Kidney (tissue), 22 donors: ENCODE measurements at places on chromosomes 3 and 15. TPM values are rescaled to one million over a fixed set of nuclear protein-coding genes. Genes with fewer than 3 reads are reported as not detected.

The NEO1 gene
- total RNA-seq, result 43.3 TPM

The MYRIP gene
- 6.6 TPM for total RNA-seq

The NIPA2 gene
- 48.5 TPM for total RNA-seq

The NMNAT3 gene
- 6.4 TPM for total RNA-seq

The TADA3 gene
- total RNA-seq, result 65.1 TPM

DNA sequence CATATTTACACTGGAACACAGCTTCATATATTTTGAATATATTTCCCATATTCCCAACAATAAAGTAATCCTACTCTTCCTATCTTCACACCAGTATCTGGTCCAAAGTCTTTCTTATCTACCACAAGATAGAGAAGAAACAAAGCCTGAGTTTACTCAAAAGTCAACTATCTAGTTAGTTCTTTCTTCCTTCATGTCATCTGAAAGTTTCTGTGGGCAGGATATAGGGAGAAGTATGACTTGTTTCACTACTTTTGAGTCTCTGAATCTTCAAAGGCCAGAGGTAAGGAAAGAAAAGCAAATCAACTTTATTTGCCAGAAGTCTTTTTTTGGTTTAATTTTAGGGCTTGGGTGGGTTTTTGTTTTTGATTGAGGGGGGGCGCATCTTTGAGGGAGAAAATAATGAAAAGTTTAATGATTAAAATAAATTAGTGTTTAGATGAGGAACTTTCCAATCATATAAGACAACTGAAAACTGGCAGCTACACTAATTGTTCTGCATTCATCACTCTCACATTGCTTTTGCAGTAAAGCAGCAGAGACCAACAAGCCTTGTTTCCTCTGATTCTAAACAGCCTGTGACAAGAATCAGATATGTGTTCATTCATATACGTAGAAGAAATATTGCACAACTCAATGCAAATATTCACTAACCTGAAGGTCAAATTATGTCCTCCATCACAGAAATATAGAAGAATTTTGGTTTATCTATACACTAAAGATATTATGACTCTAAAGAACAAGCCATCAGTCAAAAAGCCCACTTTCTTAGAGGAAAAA is 421.4 kb downstream of the SHQ1 start:
- H3K4me3 ChIP-seq, result no peak overlapping the region
- no peaks in the 10 kb centered on the region for H3K27me3 ChIP-seq
- H3K36me3 ChIP-seq, result no peaks in the 10 kb centered on the region
- DNase-seq, result no peak
- H3K27ac ChIP-seq, result no peak overlapping the region
- peaks cover 3% of the 10 kb centered on the region for H3K4me1 ChIP-seq

DNA sequence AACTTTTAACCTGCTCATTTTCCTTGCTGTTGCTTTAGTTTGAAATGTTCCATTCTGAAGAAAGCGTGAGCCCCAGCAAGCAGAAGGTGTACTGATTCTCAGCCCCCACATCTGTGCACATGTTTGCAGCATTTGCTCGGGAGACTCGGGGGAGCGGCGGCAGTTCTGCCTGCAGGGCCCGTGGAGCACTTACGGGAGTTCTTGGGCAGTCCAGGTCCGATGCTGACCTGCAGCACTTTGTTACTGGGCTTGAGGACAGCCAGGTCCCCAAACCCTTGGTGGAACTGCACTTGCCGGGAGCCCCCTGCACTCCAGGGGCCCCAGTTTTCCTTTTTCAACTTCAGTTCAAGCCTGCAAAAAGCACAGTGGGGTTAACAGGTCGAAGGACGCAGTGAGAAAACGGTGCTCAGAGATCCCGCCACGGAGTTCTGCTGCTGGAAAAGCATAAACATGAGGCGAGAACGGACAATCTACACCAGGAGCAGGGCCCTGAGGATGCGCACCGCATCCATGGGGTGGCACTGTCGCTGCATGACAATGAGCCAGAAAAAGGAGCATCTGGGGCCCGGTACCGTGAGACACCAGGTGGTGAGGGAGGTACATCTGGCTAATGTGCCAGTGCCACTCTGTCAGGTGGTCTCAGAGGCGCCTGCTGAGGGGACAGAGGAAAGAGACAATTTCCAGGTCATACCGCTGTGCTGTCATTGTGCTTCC is 45.6 kb upstream of the LDHAL6B start:
- H3K4me1 ChIP-seq, result no peaks in the 10 kb centered on the region
- no peaks in the 10 kb centered on the region for H3K27me3 ChIP-seq
- no peak overlapping the region for H3K27ac ChIP-seq
- H3K36me3 ChIP-seq, result peaks cover 8% of the 10 kb centered on the region
- no peak overlapping the region for H3K4me3 ChIP-seq

GRCh38 chr3:72628065-72628464 is 220.2 kb downstream of the SHQ1 start:
- H3K27me3 ChIP-seq, result no peaks in the 10 kb centered on the region
- no peak for DNase-seq
- H3K36me3 ChIP-seq, result no peaks in the 10 kb centered on the region
- H3K27ac ChIP-seq, result no peak overlapping the region
- no peak overlapping the region for H3K4me3 ChIP-seq

DNA sequence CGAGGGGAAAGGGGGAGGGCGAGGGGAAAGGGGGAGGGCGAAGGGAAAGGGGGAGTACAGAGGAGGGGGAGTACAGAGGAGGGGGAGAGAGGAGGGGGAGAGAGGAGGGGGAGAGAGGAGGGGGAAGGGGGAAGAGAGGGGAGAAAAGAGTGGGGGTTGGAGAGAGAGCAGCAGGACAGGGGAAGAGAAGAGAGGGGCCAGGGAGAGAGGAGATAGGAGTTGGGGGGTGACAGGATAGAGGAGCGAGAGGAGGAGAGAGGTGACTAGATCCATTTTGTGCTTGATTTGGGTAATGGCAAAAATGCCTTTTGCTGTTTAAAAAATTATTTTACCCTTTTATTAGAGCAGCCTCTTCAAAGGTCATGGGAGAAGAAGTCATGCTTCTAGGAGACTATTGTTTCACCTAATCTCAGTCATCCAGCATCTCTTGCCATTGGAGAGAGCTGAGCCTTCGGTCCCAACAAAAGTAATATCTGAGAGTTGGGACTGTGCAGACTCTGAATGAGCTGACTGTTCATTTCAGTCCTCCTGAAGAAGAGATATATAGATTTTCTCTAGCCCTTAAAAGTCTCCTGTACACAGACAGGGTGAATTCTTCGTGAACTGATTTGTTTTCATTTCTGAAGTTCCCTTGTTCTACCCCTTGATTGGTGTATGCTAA is 15.1 kb upstream of the TOP2B start:
- H3K4me1 ChIP-seq, result no peaks in the 10 kb centered on the region
- DNase-seq, result no peak
- no peak overlapping the region for H3K27ac ChIP-seq
- H3K36me3 ChIP-seq, result no peaks in the 10 kb centered on the region
- H3K27me3 ChIP-seq, result no peaks in the 10 kb centered on the region

GRCh38 chr3:165210727-165211126 is 14.5 kb upstream of the SLITRK3 start:
- peaks cover 2% of the 10 kb centered on the region for H3K27me3 ChIP-seq
- DNase-seq, result no peak
- no peak overlapping the region for H3K27ac ChIP-seq
- H3K4me3 ChIP-seq, result no peak overlapping the region
- H3K4me1 ChIP-seq, result no peaks in the 10 kb centered on the region

DNA sequence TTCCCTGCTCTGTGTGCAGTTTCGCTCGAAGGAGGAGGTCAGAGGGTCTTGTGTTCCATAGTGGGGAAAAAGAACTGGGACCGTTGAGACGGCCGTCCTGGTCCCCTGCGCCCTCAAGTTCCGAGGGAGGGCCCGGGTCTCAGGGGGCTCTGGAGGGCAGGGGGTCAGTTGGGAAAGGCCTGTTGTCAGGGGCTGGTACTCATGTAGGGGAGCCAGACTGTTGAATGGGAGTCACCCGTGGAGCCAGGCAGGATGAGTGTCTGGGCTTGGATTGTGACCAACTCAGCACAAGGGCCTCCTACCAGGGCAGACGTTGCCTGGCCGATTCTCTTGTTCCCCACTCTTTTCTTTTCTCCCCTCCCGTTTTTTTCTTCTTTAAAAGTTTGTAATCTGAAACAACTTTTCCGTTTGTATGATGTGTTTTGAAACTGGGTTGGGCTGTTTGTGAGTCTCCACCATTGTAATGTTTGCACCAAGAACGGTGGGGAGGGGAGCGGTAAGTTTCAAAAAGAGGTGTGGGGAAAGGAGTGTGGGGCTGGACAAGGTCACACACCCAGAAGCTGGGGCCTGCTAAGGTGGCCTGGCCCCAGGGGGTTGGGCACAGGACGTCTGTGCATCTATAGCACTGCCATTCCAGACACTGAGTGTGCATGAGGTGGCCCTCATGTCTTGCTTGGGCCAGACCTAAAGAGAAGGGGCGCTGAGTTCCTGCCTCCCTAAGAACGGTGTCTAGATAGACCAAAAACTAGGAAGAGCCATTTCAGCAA is 1.1 kb downstream of the CMTM7 start:
- no peaks in the 10 kb centered on the region for H3K4me1 ChIP-seq
- peak overlapping the region; percentile 78 for H3K27ac ChIP-seq
- H3K36me3 ChIP-seq, result no peaks in the 10 kb centered on the region
- DNase-seq, result no peak
- H3K4me3 ChIP-seq, result peak overlapping the region; percentile 71
